ENCODE measurements at places on chromosomes 2 and 18.

GRCh38 chr2:160328811-160329527 lies 128.9 kb upstream of the ITGB6 start:
- no peak for DNase-seq

- DNase-seq, result no peak
Measured at GRCh38 chr2:142082368-142082767, 48.4 kb downstream of the LRP1B start.

DNA sequence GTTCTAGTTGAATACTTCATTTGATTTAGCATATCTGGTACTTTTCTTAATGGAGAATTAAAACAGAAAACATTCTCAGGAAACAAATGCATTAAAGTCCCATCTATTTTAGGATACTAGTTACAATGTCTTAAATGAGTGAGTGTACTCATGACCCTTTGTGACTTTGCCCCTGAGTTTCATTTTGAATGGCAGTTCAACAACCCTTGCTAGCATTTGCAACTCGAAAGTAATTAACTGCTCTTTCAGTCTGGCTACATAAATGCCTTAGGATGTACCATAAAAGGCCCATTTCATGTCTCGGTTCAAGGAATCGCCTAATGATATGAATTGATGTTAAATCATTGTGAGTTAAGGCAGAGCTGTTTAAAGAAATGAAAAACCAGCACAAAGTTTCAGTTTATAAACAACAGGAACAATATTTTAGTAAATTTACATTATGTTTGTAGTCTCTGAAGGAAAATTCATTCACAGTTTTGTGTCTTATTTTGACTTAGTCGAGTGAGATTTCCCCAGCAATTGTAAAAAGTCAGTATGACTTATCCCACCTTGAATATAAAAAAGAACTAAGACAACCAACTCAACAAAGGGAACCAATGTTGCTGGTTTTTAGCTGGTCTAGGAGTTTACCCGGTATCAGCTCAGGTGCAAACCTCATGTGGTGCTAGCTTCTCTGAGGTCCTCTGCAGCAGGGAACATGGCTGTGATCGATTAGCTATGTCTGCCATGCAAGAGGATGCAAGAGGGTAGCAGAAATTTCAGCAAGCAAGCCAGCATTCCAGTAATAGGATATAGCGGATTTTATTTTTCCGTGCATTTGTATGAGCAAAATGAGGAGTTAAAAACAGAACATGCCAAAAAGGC lies 386.2 kb downstream of the PTPRM start:
- DNase-seq, result no peak

GRCh38 chr2:37827911-37828511 lies 97.1 kb upstream of the RMDN2 start:
- no peak for DNase-seq

- DNase-seq, result no peak
Measured at GRCh38 chr2:155023674-155024073, 325.2 kb downstream of the KCNJ3 start.

DNA sequence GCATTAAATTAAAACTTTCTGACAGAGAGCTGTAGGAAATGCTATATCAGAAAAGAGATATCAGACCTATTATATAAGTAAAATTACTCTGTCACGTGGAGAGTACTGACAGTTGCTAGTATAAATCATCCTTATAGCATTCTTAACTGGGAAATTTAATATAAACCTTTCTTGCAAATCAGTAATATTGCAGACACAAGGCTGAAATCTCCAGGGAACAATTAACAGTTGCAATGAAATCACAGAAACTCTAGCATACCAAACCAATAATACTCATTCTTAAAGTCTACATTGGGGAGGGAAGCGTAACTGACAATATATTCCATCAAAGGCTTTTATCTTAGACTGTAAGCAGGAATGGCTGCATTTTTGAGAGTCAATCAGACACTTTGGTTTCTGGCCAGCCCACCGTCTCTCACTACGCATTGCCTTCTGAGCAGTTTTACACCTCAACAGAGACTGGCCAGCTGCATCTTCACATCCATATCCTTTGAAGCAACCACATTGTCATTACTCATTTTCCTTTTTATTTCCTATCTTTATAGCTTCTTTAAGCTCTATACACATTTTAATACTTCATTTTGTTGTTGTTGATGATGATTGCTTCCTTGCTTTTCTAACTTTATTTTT lies 536.0 kb upstream of the CDH2 start:
- no peak for DNase-seq

- no peak for DNase-seq
Measured at GRCh38 chr2:173602153-173602795, 247.6 kb downstream of the CDCA7 start.

DNA sequence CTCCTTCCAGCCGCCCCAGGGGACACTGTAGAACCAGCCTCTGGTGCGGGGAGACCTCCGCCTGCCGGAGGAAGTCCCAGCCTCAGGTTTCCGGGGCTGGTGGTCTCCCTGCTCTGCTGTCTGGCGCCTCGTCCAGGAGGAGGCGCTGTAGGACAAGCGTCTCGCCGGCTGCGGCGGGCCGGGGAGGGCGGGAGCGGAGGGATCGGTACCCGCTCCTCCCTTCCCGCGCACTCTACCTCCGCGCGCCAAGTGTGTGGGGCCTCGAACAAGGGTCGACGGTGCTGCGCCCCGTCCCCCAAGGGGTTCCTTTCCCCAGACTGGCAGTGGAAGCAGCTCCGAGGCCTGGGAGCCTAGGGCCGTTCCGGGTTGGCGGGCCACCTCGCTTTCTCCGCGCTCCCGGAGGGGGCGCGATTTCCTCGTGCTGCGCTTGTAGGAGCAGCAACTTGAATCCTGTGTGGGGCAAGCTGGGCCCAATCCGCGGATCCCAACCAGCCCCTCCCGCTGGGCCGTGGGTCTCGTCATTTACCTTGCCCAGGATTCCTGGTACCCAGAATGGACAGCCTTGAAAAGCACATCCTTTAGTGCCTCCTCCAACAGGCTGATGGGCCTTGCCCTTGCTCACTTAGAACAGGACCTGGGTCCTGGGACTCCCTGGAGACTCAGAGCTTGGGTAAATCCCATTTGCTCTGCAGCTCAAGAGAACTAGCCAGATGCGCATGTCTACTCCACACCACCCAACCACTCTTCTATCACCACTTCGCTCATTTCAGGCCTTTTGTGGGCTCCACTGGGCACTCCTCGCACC lies 10.6 kb upstream of the HOXD4 start:
- no peak for DNase-seq

GRCh38 chr2:152407204-152407721 lies 72.3 kb downstream of the FMNL2 start:
- DNase-seq, result no peak

DNA sequence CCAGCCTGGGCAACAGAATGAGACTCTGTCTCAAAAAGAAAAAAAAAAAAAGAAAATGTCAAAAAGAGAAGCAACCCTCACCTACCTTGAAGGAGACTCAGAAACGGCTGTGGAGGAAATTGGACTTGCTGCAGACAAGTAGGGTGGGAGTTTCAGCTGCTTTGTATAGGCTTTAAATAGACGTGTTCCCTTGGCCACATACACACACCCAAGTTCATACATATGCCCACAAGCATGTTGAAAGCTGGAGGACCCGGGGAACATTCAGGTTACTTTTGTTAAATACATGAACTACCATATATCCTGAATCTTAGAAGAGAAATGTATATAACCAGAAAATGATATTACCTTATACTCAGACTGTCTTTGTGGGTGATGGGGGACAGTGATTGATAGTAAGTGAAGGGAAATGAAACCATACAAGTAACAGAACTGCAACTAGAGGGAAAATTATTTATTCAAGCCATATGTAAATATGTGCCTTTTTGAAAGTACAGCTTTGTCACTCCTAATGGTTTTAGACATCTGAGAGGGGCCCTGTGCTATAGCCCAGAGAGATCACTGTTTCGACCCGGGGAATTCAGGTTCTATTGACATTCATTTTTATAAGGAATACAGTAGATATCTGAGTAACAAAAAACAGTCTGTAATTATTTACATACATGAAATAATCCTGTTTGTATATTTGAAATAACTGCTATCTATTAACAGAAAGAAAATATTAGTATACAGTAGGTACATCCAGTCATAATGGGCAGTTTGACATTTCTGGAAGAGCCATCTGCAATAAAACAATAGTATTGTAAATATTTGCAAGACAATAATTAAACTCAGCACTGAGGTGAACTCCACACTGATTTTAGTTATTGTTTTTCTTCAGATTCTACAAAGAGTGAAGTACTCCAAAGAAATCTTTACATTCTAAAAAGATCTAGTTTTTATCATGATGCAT lies 48.0 kb upstream of the TGIF1 start:
- DNase-seq, result no peak

DNA sequence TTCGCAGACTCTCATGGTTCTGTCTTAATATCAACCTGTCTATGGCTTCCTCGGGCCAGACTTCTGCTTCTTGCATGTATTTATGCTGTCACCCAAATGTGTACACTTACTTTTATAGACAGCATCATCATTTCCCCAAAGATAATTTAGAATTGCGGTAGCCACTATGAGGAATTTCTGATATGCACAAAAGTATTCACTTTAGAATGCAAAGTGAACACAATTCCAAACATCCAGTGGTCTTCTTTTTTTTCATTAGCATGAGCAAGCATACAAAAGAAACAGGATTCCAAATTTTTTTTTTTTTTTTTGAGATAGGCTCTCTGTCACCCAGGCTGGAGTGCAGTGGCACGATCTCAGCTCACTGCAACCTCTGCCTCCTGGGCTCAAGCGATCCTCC lies 21.0 kb upstream of the MCFD2 start:
- no peak for DNase-seq

- DNase-seq, result no peak
Measured at GRCh38 chr18:70421471-70422390, 132.9 kb downstream of the SOCS6 start.

- no peak for DNase-seq
Measured at GRCh38 chr2:115939902-115940301, 1497.5 kb downstream of the DPP10 start.

DNA sequence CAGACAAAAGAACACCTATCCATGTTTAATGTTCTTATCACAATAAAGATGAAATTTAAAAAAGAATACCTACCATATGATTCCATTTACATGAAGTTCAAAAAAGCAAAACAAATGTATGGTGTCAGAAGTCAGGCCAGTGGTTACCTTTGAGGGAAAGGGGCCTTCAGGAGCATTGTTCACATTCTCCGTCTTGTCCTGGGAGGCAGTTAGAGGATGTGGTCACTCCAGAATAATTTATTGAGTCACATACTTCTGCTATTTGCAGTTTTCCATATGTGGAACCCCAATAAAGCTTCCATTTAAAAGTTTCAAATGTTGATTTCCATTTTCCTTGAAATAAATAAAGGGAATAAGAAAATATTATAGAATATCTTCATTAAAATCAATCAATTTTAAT lies 41.6 kb upstream of the POU3F3 start:
- DNase-seq, result no peak

- DNase-seq, result no peak
Measured at GRCh38 chr18:5476961-5477800, 66.6 kb downstream of the EPB41L3 start.

DNA sequence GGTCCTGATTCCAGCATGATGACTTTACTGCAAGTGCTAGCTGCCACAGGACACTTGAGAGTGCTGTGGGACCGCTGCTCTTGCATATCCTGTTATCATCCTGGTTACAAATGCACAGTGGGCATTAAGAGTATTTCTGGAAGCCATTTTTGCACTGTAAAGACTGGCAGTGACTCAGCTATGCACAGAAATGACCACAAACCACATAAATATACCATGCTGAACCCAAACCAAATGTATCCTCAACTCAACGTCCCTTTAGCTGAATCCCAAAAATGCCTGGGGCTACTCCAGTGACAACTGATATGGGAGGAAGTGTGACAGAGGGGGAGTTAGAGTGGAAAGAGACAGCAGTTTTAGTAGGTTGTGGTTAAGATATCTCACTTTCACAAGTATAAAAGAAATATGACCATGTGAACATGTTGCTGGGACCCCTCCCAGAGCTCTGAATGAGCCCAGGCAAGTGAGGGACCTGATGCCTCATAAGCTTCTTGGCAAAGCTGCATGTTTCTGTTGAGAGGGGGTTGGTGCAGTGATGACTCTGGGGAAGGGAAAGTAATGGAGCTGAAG lies 37.3 kb downstream of the RHBDD1 start:
- DNase-seq, result no peak

DNA sequence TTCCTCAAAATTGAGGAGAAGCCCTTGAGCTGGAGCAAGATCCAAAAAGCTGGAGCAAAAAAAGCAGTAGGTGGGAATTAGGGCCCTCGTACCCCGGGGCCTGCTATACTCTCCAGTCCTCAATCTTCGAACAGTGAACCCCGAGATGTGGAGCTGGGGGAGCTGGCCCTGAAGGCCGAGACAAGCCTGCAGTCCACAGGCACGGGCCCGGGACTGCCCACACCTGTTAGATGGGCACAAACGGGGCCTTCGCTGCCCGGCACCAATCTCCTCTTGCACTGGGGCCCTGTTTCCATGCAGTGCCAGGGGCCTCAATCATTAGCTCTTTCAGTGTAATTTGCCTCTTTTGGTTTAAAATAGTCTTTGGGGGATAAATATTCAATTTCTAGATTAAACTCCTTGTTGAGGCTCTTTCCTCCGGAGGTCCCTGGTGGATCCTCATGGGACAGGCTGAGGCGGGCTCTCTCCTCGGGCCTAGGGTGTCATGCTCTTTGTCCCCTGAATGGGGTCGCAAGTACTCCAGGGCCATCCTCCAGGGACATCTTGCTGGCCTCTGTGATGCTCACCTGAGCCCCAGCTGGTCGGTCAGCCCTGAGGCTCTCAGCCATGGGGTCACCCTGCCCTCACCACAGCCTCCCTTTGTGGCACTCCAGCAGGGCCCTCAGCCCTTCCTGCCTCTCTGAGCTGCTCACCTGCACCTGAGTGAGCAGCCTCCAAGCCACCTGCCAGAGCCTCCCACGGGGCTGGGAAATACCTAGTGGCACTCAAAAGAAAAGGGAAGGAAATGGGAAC lies 223.6 kb downstream of the ALPK2 start:
- DNase-seq, result no peak

DNA sequence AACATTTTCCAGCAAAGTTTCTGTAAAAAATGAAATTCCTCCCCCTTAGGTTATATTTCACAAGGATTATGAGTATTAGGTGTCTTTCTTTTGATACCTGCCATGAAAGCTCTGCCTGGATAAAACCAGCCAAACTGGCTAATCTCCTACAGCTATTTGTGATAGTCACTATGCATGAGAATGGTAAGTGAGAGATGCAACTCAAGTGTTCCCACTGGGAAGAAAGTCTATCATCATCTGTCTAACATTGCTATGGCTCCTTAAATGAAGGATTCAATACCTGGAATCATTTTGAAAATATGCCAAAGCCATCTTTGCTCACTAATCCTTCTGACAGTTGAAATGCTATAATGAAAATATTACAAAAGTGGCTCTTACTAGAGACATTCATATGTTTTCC lies 339.9 kb upstream of the LRRTM4 start:
- no peak for DNase-seq

DNA sequence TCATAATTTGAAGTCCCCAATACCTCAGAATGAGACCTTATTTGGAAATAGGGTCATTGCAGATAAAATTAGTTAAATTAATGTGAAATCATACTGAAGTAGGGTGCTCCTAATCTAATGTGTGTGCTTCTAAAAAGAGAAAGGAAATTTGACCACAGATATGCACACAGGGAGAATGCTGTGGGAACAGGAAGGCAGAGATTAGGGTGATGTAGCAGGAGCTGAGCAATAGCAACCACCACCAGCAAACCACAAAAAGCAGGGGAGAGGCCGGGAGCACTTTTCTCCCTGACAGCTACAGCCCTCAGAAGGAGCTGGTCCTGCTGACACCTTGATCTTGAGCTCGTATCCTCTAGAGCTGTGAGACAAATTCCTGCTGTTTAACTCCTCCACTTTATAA lies 24.6 kb upstream of the SCG2 start:
- DNase-seq, result no peak

GRCh38 chr2:170503563-170503962 lies 211.6 kb upstream of the SP5 start:
- no peak for DNase-seq

Measured in stimulated activated CD4-positive, alpha-beta T cell treated with anti-CD3 and anti-CD28 coated beads, Interleukin-1b, Interleukin-23, amount 100 ng/mL, for 1 hour (primary cell).